ENCODE measurements at places on chromosomes 3 and 15.

DNA sequence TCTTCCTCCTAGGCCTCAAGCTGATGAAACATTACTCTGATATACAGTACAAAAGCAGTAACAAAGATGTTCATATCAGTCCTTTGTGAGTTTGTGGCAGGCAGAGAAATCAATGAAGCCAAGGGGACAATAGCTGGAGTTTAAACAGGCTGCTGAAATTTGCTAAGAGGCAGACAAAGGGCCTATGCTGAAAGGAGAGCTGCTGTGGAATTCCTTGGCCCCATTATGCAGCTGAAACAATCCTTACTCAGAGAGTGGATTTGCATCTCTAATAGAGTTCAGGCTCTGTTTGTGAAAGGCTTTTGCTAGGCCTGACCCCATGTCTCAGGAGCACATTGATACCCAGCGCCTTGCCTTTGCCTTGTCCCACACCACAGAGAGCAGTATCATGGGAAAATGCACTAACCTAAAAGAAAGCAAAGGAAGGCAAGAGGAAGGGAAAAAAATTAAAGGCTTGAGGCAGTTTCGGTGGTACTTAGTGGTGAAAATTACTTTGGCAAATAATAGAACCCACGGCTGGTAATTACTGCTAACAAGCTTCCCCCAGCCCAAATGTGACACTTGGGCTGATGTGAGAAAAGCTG, 195.0 kb upstream of the EPHA3 start:
- DNase-seq = no peak

DNA sequence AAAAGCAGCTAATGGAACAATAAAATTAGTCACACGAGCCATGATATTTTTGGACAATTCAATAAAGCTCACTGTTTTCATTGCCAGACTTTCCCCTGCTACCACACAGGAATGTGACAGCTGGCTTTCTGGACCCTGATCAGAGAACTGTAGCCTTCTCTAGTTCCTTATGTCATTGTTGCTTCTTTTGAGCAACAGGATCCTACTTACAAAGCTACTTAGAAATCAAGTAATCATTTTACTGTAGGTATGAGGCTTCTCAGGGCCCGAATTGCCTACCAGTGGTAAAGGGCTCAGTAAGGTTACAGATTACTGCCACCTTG, 94.3 kb upstream of the AADACL2 start:
- no peak for DNase-seq

- no peak for DNase-seq
Observed at GRCh38 chr3:111650378-111651275, 55.5 kb upstream of the ZBED2 start.

GRCh38 chr3:54427501-54427900, 305.1 kb downstream of the CACNA2D3 start:
- DNase-seq = no peak

GRCh38 chr3:112459750-112460149, 39.5 kb downstream of the BTLA start:
- no peak for DNase-seq
